ENCODE measurements at places on chromosomes 7 and 10.

GRCh38 chr10:74255888-74256357, 104.9 kb downstream of the ADK start:
- no peak for DNase-seq

DNA sequence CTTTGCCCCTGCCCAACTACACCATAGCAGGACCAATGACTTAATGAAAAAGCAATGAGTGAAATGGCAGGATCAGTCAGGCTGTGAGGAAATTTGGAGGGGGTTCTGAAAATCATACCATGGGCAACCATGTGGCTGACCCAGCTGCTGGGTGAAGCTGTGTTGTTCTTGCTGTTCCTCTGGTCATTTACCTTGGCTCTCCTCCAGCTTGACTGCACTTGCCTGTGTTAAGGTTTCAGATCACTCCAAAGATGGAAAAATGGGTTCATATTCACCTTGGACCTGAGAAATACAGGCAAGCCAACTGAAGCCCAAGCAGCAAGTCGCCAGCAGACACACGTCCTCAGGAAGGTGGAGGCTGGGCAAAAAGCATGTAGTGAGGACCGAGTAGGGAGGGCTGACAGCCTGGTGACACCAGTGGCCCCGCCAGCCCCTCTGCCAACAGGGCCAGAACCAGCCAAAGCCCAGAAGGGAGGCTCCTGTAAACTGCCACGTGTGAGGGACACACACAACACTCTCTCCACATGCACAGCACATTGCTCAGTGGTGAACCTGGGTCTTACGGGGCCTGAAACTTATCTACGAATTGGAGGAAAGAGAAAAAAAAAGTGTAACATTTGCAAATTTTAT, 40.1 kb downstream of the PARP12 start:
- DNase-seq = no peak

DNA sequence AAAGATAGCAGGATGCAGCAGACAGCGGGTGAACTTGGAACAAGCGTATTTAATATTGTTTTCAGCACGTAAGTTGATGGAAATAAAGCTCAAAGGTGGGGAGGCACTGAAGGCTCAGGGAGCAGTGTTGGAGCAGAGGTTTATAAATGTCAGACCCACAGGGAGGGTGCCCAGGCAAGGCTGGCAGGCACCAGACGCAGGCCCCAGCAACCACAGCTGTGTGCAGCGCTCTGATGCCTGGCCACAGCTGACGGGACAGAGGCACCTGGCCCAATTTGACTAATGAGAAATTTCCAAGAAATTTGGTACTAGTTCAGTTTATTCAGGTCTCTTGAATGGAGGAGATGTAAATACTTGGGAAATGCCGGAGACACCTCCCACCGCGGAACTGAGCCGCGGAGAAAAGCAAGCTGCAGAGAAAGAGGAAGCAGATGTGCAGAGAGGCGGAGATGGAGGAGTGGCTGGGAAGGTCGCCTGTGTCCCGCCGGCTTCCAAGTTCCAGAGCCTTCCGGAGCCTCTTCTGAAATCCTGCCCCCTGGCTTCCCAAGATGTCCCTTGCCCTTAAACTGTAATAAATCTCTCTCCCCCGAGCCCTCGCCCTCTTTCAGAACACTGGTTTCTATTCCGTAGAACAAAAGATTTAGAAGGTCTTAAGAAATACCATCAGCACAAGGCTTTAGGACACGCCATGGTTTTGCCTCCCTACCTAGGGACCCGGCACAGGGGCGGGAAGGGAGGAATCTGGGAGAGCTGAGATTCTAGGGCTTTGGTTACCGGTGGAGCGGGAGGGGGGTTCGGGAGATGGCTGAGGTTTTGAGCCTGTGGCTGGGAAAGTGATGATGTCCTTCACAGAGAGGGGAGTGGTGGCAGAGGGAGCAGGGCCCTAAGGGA, 38.4 kb upstream of the PLXNA4 start:
- no peak for DNase-seq

- no peak for DNase-seq
Measured at GRCh38 chr7:19403691-19404090, 258.5 kb upstream of the FERD3L start.

DNA sequence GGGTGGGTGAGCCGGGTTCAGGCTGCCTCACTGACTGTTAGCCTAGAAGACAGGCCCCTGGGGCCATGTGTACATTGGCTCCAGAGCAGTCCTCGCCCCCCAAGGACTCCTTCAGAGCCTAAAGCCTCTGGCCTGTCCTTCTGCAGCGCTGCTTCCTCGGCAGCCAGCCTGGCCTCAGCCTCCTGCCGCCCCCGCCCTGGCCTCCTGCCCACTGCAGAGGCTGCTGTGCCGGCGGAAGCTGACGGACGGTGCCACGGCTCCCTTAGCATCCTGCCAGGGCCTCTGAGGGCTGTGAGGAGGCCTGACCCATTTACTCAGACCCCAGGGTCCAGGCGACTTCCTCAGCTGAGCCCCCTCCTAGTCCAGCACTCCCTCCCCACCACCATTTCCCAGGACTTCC, 4.9 kb downstream of the SRRM3 start:
- no peak for DNase-seq
